Neuronal stem cell (in vitro differentiated cells): ENCODE measurements at places on chromosomes 2 and 18.
A peak's percentile ranks its signal among the peaks of the same experiment; 100 is the strongest.

DNA sequence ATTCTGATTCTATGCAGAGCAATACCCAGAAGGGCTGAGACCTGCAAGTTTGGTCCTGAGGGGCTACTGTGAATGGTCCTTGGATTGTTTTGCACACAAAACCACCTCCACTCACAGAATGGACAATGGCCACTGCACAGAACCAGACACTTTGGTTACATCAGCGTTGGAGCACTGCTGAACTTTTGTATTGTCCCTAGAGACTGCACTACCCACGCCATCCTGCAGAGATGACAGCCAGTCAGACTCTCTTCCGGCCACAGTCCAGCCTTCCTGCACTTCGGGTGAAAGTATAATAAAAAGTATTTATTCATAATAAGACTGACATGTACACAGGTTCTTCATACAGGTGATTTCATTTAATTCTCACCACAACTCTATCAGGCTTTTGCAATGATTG, 35.7 kb downstream of the CELF4 start:
- no peak for DNase-seq

DNA sequence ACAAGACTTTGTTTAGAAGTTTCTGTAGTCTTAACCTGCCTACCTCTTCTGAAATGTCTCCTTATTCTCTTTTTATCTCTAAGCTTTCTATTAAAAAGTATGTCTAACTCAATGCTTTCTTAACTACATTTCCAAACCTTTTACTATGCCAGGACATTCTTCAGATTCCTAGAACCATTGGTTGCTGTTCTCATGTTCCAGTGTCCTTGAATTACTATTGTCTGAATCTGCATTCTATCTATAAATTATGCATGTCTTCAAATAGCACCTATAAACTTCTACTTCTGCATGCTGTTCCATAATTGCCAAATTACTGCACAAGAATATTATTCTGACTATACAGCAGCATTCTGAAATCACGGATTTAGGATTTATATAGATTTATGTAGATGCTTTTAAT, 166.0 kb upstream of the VWC2L start:
- peak; percentile 11 for DNase-seq

GRCh38 chr2:117557626-117558025, 256.9 kb upstream of the DDX18 start:
- no peak for DNase-seq

- DNase-seq: peak; percentile 64
Observed at GRCh38 chr2:108377815-108378630, at the start of gene SULT1C4. Gene SULT1C4 (plus strand): TSS chr2:108377954. CDS start chr2:108378338, 384 bp downstream.

DNA sequence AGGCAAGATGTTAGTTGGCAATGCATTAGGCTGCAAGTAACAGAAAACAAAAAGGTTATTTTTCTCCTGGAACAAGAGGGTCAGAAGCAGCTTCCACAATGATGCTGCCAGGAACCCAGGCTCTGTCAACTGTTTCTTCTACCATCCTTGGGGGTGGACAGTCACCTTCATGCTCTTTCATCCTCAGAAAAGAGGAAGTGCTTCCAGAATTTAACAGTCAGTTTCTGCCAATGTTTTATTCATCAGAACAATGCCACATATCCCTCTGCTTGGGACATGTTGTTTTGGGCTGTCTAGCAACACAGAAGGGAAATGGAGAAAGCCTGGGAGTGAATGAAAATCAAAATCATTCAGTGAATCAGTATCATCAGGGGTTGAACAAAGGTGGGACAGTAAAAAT, 7.1 kb downstream of the TMEM182 start:
- DNase-seq: no peak

DNA sequence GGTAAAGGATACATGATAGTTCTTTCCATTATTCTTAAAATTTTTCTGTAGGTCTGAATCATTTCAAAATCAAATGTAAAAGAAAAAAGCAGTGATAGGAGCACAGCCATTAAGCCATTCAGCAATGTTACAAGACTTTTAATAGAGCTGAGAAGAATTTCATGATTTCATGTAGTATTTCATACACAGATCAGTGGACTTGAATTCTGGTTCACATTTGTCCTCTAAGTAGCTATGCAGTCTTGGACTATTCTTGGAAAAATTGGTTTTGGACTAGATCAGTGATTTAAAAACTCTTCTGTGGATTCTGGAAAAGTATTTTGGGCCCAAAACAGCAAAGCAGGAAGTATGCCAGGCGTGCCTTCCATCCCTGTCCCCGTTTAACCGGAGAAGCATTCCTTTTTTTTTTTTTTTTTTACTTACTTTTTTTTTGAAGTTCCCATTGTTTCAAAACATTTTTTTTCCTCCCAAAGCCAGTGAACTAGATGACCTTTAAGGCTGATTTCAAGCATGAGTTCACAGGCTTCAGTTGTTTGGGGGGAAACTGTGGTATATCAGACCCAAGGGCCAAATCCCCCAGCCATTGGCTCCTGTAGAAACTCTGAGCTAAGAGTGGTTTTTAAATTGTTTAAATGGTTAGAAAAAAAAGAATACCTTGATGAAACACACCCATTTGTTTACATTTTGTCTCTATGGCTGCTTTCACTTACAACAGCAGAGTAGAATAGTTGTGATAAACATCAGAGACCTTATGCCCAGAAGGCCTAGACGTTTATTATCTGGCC, 17.5 kb upstream of the POLI start:
- DNase-seq: peak; percentile 55

GRCh38 chr2:168015274-168015953, 232.0 kb downstream of the STK39 start:
- no peak for DNase-seq

GRCh38 chr2:71082402-71083252, 14.2 kb downstream of the NAGK start:
- no peak for DNase-seq

GRCh38 chr2:208182835-208183234, 7.0 kb downstream of the C2orf80 start:
- DNase-seq: no peak
